DMS79 (cell line): ENCODE measurements at places on chromosomes 7 and 10.
A peak's percentile ranks its signal among the peaks of the same experiment; 100 is the strongest.

DNA sequence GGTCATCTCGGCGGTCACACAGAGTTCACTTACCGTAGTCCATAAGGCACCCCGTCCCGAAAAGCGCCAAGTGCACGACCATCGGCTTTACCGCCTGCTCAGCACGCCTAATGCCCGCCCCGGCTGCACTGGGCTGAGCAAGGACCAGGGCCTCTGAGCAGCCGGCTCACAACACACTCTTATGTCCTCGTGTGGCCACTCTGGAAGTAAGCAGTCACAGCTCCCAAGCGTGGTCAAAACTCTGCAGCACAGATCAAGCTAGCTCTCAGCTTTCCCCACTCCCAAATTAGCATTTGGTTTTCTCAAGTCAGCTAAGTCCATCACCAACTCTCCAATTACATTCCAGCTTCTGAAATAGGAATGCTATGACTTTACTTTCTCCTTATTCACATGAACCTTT is 57.7 kb downstream of the MAD1L1 start:
- DNase-seq: no peak

DNA sequence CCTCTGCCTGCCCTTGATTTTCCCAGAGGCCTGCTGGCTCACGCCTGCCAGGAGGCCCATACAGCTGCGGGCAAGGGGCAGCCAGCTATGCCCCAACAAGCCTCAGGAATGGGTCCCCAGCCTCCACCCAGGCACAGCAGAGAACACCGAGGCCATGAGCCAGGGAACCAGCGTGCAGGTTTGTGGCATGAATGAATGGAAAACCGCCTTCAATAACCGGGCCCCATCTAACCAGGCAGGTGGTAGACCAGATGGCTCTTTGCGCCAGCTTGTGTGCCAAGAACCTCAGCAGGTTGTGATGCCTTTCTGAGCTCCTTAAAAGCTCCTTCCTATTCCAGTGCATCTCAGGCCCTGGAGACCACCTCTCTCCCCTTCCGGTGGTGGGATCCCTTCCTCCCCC is 50.2 kb downstream of the ELFN1 start:
- peak; percentile 28 for DNase-seq

GRCh38 chr10:47018026-47018735 is 107.0 kb downstream of the PTPN20 start:
- no peak for DNase-seq

DNA sequence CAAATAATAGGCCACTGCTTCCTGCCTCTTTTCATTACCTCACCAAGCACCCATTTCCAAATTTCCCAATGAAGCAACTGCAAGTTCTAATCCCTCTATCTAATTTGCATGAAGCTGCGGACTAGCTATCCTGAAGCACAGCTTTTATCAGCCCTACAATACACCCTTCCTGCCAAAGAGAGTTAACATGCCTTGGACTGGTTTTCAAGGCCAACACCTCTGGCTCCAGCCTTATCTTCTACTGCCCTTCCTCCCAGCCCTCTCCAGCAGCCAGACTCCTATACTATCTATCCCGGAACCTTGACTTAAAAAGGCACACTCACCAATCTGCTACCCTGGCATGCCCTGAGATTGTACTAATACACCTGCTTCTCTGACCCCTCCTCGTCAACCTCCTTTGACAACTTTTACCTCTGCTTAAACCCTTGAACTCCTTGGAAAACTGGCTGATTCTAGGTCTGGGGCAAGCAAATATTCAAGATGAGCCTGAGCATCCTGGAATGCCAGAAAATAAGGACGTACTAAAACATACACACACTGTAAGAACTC is 73.4 kb downstream of the SGMS1 start:
- DNase-seq: no peak

GRCh38 chr10:69392481-69393000 is 24.2 kb downstream of the TACR2 start:
- peak; percentile 6 for DNase-seq

DNA sequence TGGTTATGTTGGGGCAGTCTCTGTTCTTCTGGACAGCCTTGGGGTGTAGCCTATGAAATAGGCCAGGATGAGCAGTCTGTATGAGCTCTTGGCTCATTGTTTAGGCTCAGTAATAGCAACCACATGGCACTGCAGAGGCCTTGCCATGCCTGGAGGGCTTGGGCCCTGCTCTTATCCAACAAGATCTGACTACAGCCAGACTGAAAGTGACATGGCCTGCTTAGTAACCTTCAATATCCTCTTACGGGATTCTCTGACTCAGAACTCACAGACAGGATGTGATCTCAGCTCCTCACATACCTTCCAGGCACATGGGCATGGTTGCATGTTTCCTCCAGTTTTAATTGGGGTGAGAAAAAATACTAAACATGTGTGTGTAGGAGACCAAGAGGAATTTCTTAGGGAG is 289.3 kb downstream of the PTEN start:
- DNase-seq: no peak

DNA sequence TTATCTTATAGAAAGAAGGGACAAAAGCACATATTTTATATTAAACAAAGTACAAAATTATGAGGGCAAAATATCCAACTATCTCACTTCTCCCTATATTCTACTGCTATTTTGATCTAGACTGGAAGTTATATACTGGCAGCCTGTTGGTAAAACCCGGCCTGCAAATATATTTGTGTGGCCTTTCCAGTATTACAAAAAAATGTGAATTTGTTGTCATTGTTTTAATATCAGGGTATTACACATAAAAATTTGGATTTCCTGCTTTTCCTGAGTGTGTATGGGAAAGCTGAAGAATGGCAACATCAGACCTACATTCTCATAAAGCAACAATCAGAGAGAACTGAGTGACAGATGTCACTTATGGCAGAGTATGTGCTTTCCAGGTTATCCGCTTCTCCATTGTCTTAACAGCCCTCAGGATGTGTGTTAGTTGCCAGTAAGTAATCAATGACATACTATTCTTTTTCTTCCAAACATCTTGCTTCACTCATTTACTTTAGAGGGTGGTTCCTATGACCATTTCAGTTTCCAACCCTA is 7.3 kb downstream of the SYPL1 start:
- DNase-seq: no peak

GRCh38 chr10:29041616-29042015 is 247.3 kb upstream of the LYZL1 start:
- no peak for DNase-seq

GRCh38 chr7:116180302-116180701 is 30.0 kb upstream of the TES start:
- DNase-seq: no peak
